ENCODE measurements at places on chromosomes 4 and X.
A peak's percentile ranks its signal among the peaks of the same experiment; 100 is the strongest.

- no peak for DNase-seq
Measured at GRCh38 chrX:68433981-68434299, 645 bp upstream of the OPHN1 start.

GRCh38 chr4:31727030-31727429 is 1006.9 kb downstream of the PCDH7 start:
- no peak for DNase-seq

DNA sequence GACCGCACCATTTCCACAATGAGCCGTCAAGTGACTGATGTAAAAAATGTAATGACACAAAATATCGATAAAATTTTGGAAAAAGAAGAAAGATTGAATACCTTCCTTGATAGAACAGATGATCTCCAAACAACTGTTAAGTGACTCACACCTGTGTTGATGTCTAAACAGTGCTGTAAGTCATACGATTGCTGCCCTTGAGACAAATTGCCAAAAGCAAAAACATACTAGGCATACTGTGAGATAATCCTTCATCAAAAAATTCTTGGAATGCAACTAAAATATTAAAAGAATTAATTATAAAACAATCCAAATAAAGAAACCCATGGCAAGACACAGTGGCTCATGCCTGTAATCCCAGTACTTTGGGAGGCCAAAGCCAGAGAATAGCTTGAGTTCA is 53.4 kb downstream of the HNRNPD start:
- DNase-seq, result no peak

DNA sequence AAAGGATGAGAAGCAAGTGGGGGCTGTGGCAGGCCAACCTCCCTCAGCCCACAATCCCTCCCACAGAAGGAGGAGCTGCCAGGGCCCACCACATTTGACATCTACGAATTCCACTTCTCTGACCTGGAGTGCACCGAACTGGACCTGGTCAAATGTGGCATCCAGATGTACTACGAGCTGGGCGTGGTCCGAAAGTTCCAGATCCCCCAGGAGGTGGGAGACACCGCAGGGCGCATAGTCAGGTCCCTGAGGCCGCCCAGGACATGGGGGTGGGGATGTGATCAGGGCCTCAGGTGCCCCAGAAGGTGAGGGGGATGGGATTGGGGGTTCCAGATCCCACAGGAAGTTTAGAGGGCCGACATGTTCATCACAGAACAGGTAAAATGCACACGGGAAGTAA is 13.7 kb downstream of the ATP5ME start:
- DNase-seq, result no peak

DNA sequence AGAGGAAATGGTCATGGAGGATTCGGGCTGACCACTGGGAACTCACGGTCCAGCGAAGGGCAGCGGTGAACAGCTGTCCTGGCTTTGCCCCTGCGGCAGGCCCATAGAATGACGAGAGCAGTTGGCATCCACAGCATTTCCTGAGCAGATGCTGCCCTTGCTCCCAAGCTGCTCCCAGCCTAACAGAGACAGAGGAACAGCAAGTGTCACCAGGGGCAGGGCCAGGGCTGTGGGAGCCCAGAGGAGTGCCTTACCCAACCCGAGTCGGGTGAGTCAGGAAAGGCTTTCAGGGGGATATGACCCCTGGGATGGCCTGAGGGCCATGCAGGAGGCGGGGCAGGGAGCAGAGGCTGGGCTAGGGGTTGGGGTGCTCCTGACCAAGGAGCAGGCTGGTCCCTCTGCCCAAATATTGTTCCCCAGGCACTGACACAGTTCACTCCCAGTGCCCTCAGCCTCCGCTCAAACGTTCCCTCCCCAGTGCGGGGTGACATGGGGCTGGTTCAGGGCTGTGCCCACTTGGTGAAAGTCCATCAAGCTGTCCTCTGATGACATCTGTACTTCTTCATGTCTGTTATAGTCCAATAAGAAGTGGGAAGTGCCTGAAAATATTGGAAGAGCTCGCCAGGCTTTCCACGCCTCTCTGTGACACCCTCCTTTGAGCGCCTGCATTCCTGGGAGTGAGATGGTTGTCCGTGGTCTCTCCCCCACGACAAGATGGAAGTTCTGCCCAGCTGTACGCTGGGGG is 64.7 kb upstream of the GPR78 start:
- no peak for DNase-seq

DNA sequence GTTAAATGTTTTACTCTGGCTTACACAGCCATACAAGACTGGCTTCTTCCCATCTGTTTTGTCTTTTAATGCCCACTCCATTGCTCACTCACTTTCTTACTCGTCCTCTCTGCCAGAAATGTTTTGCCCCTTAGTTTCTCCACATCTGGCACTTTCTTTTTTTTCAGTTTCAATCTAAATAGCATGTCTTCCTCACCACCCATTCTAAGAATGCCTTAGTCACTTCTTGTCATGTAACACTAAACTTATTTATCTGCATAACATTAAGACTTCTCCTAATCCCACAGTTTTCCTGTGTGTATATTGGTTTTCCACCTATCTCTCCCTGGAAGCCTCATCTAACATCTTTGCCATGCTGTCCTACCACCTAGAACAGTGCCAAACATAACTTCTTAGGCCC is 119.3 kb downstream of the ADAMTS3 start:
- DNase-seq, result no peak

GRCh38 chr4:81058621-81059020 is 28.1 kb downstream of the BMP3 start:
- DNase-seq, result no peak

GRCh38 chr4:7512428-7512827 is 77.7 kb upstream of the PSAPL1 start:
- DNase-seq, result no peak

DNA sequence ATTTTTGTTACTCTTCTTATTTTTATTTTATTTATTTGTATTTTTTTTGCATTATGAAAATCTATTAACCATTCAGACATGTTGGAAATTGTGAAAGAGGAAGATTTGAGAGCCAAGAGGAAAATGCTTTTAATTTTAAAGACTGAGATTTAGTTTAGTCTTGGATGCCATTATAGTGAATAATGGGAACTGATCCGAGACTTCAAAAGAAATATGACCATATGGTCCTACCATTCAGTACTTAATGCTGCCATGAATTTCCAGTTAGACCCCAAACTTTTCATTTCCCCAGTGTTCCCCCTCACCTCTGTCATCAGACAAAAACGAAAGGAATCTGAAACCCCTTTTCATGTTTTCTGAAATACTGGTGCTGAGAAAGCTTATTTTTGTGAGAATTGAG is 95.5 kb downstream of the TENM3 start:
- DNase-seq, result no peak

DNA sequence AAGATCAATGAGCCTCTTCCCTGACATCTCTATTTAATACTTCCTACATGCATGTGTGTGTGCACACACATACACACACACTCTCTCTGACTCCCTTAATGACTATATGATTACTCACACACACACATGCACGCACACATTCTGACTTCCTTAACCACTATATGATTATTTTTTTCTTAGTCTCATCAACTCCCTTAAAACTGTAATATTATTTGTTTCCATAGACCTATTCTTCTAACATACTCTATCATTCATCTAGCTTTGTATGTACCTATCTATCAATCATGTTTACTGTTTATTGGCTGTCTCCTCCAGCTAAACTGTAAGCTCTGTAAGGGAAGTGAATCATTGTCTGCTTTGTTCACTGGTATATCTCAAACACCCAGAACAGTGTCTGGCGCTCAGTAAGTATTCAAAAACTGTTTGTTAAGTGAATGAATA is 236.6 kb downstream of the RASL11B start:
- DNase-seq, result no peak

DNA sequence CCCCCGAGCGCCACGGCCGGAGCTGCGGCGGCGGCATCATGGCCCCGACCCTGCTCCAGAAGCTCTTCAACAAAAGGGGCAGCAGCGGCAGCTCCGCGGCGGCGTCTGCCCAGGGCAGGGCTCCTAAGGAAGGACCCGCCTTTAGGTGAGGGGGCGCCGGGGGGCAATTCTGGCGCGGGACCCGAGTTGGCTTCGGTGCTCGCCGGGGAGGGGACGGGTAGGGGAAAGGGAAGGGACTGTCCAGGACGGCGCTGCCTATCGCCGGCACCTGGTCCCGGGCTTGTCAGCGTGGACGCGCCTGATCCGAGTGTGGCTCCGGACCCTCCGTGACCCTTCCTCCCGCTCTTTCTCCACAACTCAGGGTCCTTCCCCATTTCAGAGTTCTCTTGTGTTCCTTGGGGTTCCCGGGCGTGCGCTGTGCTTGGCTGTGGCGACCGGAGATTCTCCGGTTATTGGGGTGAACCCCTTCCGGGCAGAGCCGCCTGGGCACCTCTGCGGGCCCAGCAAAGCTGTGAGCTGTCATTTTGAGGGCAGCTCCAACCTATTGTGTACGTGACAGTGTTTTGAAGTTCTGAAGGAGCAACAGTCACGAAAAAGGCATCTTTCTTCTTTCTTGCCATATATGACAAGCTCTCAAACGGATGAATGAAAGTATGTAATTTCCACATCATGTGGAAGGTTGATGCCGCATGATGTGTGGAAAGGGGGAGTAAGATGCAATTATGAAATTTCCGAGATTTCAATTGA is 522 bp downstream of the FNIP2 start:
- peak; percentile 8 for DNase-seq

GRCh38 chr4:94757192-94758140 is at the start of gene BMPR1B:
BMPR1B (plus strand) TSS chr4:94757955; CDS start chr4:95104425, 346,470 bp downstream.
- no peak for DNase-seq

- no peak for DNase-seq
Measured at GRCh38 chr4:187393531-187394344, 601.8 kb upstream of the ZFP42 start.

DNA sequence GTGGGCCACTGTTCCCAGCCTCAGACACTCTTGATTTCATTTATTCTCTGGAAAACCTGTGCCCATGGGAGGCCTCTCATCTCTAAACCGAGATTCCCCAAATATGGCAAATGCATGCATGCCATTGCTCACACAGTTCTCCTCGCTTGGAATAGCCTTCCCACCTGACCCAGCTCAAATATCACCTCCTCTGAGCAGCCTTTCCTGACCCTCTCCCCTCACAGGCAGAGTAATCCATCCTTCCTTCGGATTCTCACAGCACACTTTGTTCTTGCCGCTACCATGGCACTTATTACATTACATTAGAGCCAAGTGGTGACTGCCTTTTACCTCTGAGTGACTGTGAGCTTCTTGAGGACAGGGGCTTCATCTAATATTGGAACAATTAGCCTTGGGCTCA is 209.5 kb downstream of the HS6ST2 start:
- no peak for DNase-seq

GRCh38 chrX:15877380-15877779 is 22.8 kb upstream of the AP1S2 start:
- DNase-seq, result no peak

DNA sequence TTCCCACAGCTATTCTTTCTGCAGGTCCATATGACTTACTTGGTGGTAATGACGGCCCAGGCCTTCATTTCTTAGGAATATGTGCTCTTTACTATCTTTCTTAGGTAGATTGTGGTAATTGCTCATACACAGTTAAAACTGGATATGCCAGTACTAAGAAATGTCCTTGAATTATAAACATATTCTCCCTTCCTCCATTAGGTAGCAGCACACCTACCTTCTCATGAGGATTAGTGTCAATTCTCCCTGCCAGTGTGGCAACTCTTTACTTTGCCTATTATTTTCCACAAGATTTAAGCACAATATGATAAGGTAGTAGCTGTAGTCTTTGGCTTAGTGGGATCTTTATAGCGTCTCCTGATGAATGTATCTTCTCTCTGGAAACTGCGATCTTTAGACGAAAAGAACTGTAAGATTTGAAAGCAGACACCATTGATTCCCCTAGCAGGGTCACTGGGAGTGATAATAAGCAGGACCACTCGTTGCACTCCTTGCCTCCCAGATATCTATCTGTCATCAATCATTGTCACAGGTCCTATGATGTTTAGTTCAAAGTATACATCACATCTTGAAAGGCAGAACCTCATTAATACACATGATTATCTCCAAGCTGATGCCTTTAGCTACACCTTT is 1240.7 kb downstream of the C4orf33 start:
- DNase-seq, result no peak

GRCh38 chrX:11953615-11954014 is 184.7 kb upstream of the FRMPD4 start:
- no peak for DNase-seq

GRCh38 chr4:14602206-14602605 is 400.1 kb upstream of the CPEB2 start:
- DNase-seq, result no peak

GRCh38 chr4:1345903-1346780 is 866 bp upstream of the UVSSA start:
- DNase-seq, result no peak

DNA sequence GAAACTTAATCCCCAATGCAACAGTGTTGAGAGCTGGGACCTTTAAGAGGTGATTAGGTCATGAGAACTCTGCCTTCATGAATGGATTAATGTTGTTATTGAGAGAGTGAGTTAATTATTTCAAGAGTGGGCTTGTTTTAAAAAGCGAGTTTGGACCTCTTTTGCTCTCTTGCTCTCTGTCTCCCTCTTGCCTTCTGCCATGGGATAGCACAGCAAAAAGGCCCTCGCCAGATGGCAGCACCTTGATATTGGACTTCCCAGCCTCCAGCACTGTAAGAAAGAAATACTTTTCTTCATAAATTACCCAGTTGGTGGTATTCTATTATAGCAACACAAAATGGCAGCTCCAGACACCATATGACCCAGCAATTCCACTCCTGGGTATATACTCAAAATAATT is 7.0 kb upstream of the ATP6AP2 start:
- DNase-seq, result no peak

DNA sequence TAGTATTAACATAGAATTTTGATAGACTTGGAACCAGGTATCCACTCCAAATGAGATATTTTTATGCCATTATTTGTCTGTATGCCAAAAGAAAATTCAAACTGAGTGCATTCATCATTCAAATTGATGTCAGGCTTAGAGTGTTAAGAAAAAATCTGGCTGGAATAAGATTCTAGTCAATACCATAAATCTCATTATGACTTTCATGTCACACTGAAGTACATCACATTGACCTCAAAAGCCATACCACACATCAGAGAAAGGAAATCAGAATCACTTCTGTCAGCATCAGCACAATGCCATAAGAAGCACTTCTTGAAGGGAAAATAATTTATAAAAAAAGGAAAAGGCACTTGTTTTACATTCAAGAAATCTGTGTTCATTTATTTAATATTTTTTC is 119.0 kb upstream of the BMP3 start:
- no peak for DNase-seq

DNA sequence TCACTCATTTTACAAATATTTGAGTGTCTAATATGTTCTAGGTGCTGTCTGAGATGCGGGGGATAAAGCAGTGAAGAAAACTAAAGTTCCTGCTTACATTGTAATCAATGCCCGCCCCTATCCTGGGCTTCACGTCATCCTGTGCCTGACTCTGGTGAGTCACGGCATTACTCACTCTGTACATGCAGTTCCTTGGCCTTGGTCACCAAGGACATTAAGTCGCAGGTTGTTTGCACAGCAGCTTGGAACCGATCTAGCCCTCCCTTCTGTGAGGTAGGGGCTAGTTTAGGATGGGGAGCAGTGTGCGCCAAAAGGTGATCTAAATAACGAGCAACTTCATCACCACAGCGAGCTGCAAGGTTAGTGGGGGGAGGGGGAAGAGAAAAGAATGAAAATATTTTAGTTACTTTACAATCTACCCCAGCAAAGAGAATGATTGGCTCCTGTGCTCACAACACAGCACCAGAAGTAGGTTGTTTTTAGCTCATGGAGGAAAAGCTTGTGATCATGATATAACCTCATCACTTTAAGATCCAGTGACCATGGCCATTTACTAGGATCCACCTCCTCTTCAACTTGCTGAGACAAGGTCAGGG is 48.0 kb upstream of the HDAC8 start:
- DNase-seq, result no peak
